PC-9 (cell line): ENCODE measurements at places on chromosomes 5 and 9. TPM values are rescaled to one million over a fixed set of nuclear protein-coding genes. Genes with fewer than 3 reads are reported as not detected.

AK8 gene
- 5.4 and 7.2 TPM in 2 replicates for total RNA-seq

ANGPTL2 gene
- total RNA-seq, result 0.13 TPM in 1 of 2 replicates, not detected in the other

PCDHGA5 gene
- 0.13 and 0.20 TPM in 2 replicates for total RNA-seq

ZNF483 gene
- total RNA-seq, result 7.0 and 7.3 TPM in 2 replicates

C5orf63 gene
- 9.8 and 9.9 TPM in 2 replicates for total RNA-seq

- no peak for DNase-seq
These were observed 107.3 kb downstream of the ZDHHC21 start for GRCh38 chr9:14585730-14586473.

DNA sequence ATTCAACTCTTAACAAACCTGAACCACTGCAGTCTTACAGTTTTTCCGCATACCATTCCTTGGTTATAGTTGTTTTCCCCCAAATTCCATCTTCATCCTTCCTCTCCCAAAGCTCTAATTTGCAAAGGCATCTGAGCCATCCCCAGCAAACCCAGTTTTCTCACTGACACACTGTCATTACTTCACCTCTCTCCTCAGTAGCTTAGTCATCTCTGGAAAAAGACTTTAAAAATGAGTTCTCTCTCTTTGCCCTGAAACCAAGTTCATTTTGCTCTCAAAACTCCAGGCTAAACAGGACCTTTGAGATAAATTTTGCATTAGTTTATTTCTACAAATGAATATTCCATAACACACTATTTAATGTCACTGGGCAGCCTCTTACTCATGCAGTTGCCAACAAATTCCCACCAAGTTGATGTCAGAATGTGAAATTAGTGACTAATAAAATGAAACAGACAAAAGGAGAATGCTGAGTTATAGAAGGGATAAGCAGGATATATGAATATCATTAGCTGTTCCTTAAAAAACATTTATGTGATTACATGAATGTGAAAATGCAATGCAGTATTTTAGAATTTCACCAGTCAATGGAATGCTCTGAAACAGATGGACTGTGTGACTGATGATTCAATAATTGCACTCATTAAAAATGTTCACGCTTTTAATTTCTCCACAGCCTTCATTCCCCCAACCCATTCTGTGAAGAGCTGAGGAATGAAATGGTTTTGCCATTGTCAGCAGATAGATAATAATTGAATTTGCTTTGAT lies 107.4 kb upstream of the DMAC1 start:
- no peak for DNase-seq

- peak; percentile 8 for DNase-seq
These were observed 19.7 kb downstream of the DNAJA1 start for GRCh38 chr9:33044677-33045282.

DNA sequence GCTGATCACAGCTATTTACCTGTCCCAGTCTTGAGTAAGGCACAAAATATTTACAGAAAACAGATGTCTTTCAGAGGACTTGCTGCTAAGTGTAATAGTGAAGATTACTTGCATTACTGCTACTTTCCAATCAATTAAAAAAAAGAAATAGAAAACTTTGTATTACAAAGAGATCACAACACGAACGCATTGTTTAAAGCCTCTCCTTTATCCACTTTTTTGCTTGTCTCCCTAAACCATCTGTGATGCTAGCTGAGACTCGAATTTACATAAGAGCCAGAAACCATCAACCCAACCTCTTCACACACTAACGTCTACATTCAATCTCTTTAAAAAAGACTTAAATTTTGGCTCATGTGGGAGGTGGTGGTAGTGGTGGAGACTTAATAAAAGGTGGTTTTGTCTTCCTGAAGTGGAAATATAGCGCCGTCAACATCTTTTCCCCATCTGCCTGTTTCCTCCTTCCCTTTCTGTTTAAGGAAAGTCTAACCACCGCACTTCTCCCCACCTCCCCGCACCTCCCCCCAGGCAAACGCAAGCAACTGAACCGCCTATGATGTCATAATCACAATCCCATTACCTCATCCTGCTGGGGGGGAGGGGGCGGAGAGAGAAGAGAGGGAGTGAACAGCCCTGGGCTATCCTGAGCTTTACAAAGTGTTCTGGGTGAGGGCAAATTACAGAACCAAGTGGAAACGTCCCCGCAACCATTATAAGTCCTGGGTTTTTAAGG lies 948 bp upstream of the FAM53C start:
- peak; percentile 55 for DNase-seq

- no peak for DNase-seq
These were observed 10.8 kb upstream of the KIF27 start for GRCh38 chr9:83932011-83932410.

GRCh38 chr5:107241841-107242240 lies 428.9 kb downstream of the EFNA5 start:
- no peak for DNase-seq

DNA sequence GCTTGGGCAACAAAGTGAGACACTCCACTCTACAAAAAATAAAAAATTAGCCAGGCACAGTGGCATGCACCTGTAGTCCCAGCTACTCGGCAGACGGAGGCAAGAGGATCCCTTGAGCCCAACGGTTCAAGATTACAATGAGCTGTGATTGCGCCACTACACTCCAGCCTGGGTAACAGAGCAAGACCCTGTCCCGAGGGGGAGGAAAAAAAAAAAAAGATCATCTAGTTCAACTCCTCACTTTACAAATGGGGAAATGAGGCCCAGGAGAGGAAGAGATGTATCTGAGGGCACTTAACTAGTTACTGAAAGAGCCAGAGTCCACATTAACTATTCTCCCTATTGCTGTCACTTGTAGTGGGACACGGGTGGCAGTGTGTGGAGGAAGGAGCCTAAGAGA lies 13.8 kb downstream of the PDCL start:
- DNase-seq, result no peak

GRCh38 chr5:115461506-115462290 lies 82.9 kb downstream of the FEM1C start:
- peak; percentile 58 for DNase-seq

DNA sequence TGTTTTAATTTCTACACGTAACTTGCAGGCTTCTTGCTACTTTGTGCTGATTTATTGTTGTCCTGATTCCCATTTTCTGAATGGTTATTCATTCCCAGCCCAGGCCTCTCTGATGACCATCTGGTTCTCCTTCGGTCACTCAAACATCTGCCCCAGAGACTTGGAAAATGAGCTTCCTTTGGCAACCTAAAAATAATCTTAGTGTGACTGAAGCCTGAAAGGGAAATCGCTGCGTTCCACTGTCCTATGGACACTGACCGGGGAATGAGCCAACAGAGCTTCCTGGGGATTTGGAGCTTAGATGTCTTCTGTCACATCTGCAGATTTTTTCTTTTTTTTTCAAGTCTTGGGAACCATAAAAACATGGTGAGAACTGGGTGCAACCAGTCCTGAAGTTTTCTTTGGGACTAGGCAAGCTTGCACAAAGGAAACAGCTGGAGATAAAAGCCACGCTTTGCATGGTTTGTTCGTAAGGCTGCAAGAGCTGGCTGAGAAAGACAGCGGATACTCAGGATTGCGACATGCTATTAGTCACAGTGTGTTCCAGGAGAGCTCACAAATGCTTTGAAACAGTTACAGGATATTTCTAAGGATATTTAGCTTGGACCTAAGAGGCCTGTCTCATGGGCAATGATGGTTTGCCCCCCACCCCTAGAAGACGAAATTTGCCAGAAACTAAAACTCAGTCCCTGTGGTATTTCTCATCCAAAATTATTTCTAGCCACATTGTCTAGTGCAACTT lies 146.2 kb downstream of the GOLPH3 start:
- peak; percentile 14 for DNase-seq

DNA sequence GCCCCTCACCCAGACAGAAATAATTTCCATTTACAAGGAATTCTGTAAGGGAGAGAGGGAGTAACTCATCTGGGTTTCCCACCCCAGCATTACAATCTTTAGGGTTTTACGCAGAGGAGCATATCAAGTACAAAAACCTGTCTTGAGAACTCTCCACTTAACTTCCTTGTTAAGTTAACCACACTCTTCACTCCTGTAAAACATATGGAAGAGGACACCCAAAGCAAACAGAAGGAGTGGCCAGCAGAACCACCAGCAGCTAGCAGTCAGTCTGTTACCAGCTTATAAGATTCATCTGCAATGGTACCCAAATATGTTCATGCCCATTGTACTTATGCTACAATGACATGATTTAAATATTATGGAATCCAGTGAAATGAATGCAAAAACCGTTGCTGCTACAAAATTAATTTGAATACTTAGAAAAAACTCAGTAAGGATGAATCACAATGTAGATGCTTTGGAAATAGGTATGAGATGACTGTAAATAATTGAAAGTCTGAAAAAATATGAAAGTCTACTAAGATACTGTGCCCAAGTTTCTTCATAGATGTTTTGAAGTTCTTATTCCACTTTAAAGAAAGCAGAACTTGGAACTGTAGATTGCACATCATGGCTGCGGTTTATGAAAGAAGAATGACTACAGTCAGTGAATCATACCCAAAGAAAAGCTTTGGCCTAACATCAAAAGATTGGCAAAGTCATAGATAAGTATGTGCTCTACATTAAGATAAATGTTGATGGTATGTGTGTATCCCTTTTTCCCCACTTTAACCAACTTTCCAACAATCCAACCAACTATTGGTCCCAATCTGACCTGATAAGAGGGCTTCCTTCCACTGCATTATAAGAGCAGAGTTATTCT lies 233.6 kb downstream of the ACTL7B start:
- no peak for DNase-seq
